ENCODE measurements at places on chromosomes 5 and 9. TPM values are rescaled to one million over a fixed set of nuclear protein-coding genes. Genes with fewer than 3 reads are reported as not detected.

ZNF608 gene
- total RNA-seq = not detected

TAL2 gene
- total RNA-seq = not detected

DNA sequence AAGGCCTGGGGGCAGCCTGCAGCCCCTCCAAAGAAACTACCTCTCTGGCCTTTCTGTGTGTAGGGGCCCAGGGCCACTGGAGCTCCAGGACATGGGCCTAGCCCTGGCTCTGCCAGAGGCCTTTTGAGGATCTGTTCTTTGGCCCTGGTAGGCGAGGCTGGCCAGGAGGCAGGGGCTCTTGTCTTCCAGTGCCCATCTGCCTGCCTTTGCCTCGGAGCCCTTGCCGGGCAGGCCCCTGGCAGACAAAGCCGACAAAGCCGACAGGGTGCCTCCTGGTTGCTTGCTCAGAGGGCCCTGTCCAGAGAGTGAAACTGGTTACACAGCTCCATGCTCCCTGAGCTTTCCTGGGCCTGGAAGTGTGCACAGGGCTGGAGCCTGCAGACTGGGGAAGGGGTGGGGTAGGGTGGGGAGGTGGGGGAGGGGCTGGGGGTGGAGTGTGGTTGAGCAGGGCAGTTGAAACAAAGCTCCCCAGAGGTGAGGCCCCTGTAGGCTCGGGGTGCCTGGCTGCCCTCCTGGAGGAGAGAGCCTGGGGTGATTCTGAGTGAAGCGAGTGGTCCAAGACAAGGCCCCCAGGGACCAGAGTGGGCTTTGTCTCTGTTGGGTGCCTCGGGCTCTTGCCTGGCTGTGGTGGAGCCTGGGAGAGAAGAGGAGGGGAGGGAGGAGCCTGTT is 29.3 kb downstream of the PTPA start:
- H3K4me3 ChIP-seq = peak overlapping the region; percentile 83
- peak; percentile 53 for DNase-seq
- H3K27ac ChIP-seq = peak overlapping the region; percentile 99
- peaks cover 37% of the 10 kb centered on the region for H3K4me1 ChIP-seq
- H3K27me3 ChIP-seq = no peaks in the 10 kb centered on the region

SLC34A1 gene
- total RNA-seq = 0.14 TPM

DNA sequence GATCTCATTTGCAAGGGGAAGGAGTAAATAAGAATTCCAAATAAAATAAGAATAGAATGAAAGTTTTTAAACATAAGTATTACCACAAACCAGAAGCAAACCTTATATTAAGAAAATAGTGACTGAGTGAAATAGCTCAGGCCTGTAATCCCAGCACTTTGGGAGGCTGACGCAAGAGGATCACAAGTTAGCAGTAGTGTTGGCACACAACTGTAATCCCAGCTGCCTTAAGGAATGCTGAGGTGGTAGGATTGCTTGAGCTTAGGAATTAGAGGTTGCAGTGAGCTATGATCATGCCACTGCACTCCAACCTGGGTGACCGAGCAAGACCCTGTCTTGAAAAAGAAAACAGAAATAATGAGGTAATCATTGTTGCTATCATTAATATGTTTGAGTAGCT is 47.0 kb downstream of the APC start:
- no peaks in the 10 kb centered on the region for H3K4me1 ChIP-seq
- no peak overlapping the region for H3K4me3 ChIP-seq
- DNase-seq = no peak
- no peaks in the 10 kb centered on the region for H3K27me3 ChIP-seq

GRCh38 chr5:57102905-57103255 is 71.0 kb upstream of the GPBP1 start:
- no peaks in the 10 kb centered on the region for H3K4me1 ChIP-seq
- peaks cover 5% of the 10 kb centered on the region for H3K36me3 ChIP-seq
- peaks cover 8% of the 10 kb centered on the region for H3K27me3 ChIP-seq
- DNase-seq = no peak

PSD2 gene
- not detected for total RNA-seq

BRINP1 gene
- not detected for total RNA-seq

TTLL11 gene
- 1.8 TPM for total RNA-seq

DNA sequence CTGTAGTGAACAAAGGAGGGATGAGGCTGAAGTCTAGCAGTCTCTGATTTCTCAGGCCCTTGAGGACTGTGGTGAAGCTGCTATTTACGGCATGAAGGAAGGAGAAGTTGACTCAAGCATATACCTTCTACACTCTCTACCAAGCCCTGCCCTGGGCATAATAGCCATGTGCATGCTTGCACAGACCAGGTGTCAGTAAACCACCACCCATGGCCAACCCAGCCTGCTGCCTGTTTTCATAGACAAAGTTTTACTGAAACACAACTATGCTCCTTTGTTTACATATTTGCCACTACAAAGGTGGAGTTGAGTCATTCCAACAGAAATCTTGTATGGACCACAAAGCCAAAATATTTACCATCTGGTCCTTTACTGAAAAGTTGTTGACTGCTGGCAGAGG is 126.9 kb downstream of the PAPPA start:
- H3K27ac ChIP-seq = no peak overlapping the region
- H3K4me1 ChIP-seq = no peaks in the 10 kb centered on the region
- DNase-seq = no peak
- H3K36me3 ChIP-seq = no peaks in the 10 kb centered on the region
- no peak overlapping the region for H3K4me3 ChIP-seq

SLC36A3 gene
- total RNA-seq = not detected

DNA sequence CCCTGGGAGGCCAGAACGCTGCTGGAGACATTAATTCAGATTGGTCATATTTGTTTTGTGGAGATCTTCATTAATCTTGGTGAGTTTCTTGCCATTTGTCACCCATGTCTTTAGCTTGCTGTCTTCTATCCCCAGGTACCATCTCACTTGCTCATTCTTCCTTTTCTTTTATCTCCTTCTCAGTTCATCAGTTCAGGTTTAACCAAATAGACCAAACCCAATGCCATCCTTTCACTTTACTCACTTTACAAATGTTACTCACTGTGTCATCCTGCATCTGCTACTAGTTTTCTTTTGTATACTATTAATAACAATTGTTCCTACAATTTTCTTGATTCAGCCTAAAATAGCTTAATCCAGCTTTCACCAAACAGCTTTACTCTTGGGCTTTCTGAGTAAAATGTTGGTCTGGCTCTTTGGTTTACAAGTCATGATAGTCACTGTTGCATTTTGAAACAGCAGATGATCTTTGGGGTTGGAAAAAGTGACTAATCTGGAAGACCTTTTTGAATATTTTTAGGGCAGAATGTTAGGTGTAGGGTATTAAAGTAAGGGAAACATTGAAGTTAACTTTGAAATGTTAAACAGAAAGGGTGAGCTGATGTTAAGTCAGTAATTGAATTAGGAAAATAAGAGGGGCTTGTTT is 246.9 kb downstream of the ZSWIM6 start:
- peaks cover 4% of the 10 kb centered on the region for H3K27me3 ChIP-seq
- no peak for DNase-seq
- H3K27ac ChIP-seq = no peak overlapping the region
- no peak overlapping the region for H3K4me3 ChIP-seq
- no peaks in the 10 kb centered on the region for H3K36me3 ChIP-seq
- no peaks in the 10 kb centered on the region for H3K4me1 ChIP-seq

PCDHGC4 gene
- not detected for total RNA-seq

PRR16 gene
- not detected for total RNA-seq

DBH gene
- not detected for total RNA-seq

- peak overlapping the region; percentile 94 for H3K27ac ChIP-seq
- H3K4me1 ChIP-seq = peaks cover 61% of the 10 kb centered on the region
- DNase-seq = peak; percentile 46
- peaks cover 56% of the 10 kb centered on the region for H3K36me3 ChIP-seq
Measured at GRCh38 chr5:177428574-177429217, 2.2 kb downstream of the GRK6 start.

DNA sequence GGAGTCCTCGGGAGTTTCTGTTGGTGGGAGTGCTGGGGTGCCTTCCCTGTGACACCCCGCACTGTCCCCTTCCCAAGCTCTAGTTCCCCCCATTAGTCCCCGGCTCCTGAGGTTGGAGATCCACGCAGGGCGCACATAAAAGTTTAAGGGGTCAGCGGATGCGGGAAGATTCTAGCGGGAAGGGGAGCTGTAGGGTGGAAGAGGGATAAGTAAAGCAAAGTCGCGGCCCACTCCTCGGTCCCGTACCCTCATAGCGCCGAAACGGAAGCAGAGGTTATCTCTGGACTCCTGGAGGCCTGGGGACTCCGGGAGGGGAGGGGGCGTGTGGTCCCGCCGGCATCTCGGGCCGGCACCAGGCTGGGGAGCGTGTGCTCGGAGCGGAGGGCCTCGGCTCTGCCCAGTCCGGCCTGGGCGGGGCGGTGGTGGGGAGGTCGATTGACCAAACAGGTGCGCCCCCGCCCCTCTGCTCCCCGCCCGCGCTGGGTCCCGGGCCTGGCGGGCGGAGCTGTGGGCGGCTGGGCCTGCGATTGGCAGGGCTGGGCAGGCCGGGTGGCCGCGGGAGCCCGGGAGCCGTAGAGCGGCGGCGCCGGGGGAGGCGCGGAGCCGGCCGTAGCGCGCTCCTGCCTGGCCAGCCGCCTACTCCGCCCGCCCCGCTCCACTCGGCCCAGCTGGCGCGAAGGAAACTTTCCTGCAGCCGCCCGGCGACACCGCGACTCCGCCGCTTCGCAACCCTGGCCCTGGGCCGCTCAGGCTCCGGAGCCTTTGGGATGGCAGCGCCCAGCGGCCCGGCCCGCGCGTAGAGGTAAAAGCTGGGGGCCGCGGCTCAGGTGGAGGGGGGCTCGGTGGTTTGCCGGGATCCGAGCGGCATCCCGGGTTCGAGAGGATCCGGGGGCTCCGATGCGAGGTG is 52.2 kb upstream of the DAB2IP start:
- H3K36me3 ChIP-seq = no peaks in the 10 kb centered on the region
- no peak overlapping the region for H3K4me3 ChIP-seq
- DNase-seq = peak; percentile 11
- peaks cover 4% of the 10 kb centered on the region for H3K4me1 ChIP-seq

CDC20B gene
- total RNA-seq = not detected

DNA sequence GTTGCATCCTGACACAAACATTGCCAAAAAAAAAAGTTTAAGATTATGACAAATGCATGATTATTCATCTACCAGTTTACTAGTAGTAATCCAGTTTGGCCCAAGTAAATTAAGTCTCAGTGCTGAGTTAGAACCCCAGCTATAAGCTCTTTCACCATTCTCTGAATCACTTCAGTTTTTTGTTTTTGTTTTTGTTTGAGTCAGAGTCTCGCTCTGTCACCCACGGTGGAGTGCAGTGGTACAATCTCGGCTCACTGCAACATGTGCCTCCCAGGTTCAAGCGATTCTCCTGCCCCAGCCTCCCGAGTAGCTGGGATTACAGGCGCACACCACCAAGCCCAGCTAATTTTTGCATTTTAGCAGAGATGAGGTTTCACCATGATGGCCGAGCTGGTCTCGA is 1.5 kb upstream of the PCYOX1L start:
- peak overlapping the region; percentile 26 for H3K4me3 ChIP-seq
- H3K36me3 ChIP-seq = peaks cover 52% of the 10 kb centered on the region
- DNase-seq = peak; percentile 65
- peaks cover 77% of the 10 kb centered on the region for H3K4me1 ChIP-seq
- peak overlapping the region; percentile 76 for H3K27ac ChIP-seq

LEAP2 gene
- total RNA-seq = 3.1 TPM

GNA14 gene
- 0.11 TPM for total RNA-seq

SPINK4 gene
- not detected for total RNA-seq

SH3PXD2B gene
- 1.8 TPM for total RNA-seq

Measured in activated CD4-positive, alpha-beta T cell treated with anti-CD3 and anti-CD28 coated beads for 36 hours (primary cell).